ENCODE measurements at places on chromosomes 5 and 9. TPM values are rescaled to one million over a fixed set of nuclear protein-coding genes. Genes with fewer than 3 reads are reported as not detected.

CBY3 gene
- total RNA-seq: not detected

TEX10 gene
- 34.1 TPM for total RNA-seq

HDAC3 gene
- total RNA-seq: 52.7 TPM

TAS2R1 gene
- not detected for total RNA-seq

HK3 gene
- total RNA-seq: not detected

ANXA1 gene
- total RNA-seq: 1,075 TPM

ENHO gene
- total RNA-seq: 2.7 TPM

SEMA5A gene
- not detected for total RNA-seq

SPATA31C1 gene
- total RNA-seq: not detected

FEM1C gene
- 6.5 TPM for total RNA-seq

TMOD1 gene
- 3.0 TPM for total RNA-seq

ADAMTS6 gene
- total RNA-seq: 0.11 TPM

PIP5KL1 gene
- 2.1 TPM for total RNA-seq

PNPLA7 gene
- 0.63 TPM for total RNA-seq

HEMGN gene
- total RNA-seq: not detected
